ENCODE measurements at places on chromosomes 12 and 14.

- DNase-seq: no peak
Measured at GRCh38 chr12:57019983-57020719, 3.8 kb upstream of the TAC3 start.

GRCh38 chr12:92055877-92056276, 89.8 kb downstream of the BTG1 start:
- no peak for DNase-seq

DNA sequence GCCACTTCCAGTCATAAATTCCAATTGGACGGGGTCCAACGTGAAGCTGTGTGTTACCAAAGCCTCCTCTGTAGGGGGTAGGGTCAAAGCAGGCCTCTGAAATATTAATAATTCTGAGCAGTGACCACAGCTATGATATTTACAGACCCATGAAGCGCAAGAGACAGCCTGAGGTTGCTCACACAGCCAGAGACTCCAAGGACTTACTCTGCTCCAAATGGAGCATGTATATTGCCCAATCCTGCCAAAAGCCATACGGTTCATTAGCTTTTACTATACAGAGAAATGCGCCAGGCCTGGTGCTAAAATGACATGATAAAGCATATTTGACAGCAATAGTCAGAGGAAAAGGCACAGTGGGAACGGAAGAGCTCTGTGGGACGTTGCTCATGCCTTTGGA, 151.3 kb downstream of the PAH start:
- DNase-seq: no peak

- no peak for DNase-seq
Measured at GRCh38 chr12:50014342-50014741, 11.0 kb downstream of the RACGAP1 start.

- no peak for DNase-seq
Measured at GRCh38 chr12:88634008-88634407, 53.7 kb upstream of the KITLG start.

DNA sequence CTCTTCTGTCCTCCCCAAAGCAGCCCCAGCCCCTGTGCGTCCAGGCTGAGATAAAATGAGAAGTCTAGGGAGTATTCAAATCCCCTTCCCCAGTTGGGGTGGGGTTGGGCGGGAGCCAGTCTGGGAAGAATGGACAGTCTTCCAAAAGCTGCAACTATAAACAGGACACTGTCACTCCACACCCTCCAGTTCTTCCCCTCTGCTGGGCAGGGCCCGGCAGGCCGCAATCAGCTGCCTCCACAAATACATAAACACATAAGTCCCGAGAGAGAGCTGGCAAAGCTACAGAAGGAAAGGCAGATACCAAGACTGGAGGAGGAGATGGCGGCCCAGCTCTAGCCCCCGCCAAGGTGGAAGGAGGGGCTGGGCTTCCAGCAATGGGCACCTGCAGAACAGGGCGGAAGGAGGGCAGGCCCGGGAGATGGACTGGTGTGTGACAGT, 12.7 kb downstream of the LTBP2 start:
- no peak for DNase-seq

- DNase-seq: no peak
Measured at GRCh38 chr14:92037989-92038388, 1.9 kb downstream of the TRIP11 start.

- DNase-seq: no peak
Measured at GRCh38 chr12:754851-755562, 2.6 kb downstream of the WNK1 start.

DNA sequence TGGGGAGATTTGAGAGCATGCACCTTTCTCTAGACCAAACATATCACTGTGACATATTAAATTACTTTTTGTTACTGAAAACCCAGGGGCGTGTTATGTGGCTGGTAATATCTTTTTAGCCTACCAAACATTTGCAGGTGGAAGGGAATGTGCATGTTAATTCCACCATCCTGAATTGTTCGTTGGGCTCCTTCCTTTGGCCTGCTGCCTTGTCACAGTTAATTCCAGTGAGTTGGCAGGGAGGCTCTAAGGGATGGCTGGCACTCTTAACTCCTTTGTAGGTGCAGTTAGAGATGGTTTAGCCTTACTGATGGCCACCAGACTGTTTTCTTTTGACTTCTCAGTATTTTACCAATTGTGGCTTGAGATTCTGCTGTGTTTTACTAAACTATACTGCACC, 64.5 kb downstream of the DIP2B start:
- DNase-seq: no peak

DNA sequence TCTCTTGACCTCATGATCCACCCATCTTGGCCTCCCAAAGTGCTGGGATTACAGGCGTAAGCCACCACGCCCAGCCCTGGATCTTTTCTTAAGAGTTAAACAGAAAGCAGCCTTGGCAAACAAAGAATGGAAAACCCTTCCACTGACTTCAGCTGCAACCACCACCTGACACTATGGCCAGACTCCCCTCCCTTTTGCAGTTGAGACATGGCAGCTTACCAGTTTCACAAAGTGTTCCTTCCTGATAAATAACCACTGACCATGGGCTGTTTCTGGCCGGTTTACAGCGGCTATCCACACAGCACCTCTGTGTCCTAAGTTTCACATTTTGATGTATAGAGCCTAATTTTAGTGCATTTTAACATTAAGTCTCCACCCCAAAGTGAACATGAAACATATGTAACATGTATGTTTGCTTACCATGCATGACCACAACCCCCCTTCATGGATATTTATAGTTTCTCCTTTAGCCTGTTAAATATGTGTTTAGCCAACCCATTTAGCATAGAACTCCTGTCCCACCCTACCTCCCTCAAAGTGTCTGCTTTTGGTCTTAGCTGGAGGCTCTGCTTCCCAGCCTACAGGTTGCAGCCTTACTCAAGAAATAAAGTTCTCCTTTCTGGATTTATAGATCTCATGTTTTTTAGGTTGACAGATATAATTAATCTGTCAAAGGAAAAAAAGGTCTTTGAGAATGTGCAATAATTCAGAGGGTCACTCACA, 32.7 kb upstream of the RAB21 start:
- no peak for DNase-seq

DNA sequence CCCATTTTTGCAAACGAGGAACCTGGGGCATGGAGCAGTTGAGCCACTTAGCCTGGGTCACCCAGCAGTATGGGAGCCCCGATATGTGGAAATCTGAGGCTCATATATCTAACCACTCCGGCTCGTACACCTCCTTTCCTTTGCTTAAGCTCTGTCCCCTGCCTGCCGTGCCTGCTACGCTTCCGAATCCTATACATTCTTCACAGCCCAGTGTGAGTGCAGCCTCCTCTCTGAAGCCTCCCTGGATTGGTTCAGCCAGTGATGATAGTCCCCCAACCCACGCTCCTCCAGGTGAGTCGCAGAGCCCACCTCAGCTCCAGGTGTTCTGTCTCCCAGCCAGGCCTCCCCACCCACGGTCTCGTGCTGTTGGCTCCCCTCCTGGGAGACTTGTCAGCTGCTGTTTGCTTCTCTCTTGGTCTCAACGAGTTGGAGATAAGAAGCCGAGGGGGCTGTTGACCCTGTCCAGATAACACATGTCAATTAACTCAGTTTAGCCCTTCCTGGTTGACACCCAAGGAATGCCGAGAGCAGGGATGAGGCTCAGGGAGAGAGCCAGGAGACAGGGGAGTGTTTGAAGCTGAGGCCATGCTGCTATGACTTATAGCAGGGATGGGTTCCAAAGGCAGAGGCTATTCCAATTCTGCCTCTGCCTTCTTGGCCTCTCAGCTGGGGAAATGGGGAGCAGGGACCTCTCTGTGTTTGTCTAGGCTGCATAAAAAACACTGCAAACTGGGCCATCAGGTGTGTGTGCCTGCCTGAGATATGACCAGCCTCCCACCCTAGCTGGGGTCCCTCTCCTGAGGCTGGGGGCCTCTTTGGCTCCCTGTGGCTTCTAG, 19.0 kb downstream of the SDSL start:
- DNase-seq: no peak

GRCh38 chr12:116366456-116366776, 88.9 kb upstream of the MED13L start:
- DNase-seq: no peak

DNA sequence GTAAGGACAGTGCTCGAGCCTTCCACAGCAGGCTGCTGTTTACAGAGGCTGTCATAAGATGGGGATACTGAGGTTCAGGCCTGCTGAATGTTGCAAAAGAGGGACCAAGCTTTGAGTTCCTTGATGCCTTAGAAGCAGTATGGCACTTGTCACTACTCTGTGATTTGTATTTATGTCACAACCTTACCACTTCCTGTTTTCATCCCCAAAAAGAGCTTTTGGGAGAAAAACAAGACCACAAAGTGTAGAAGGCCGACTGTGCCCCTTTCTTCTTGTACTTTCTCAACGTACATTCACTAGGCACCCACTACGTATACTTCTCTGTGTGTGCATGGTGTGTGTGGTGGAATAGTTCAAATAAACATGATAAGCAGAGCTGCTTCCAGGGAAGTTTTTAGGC, 90.1 kb downstream of the DRAM1 start:
- no peak for DNase-seq

GRCh38 chr12:111733340-111733915, 33.3 kb upstream of the ALDH2 start:
- no peak for DNase-seq
